ENCODE measurements at places on chromosomes 6 and 20.

DNA sequence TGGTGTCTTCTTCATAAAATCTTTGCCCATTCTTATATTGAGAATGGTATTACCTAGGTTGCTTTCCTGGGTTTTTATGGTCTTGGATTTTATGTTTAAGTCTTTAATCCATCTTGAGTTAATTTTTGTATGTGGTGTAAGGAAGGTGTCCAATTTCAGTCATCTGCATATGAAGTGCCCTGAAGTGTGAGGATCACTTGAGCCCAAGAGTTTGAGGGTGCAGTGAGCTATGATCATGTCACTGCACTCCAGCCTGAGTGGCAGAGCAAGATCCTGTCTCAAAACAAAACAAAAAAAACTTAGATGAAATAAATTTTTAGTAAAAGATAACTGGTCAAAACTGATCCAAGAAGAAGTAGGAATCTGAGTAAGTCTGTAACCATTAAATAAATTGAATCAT lies 215.4 kb downstream of the TBC1D7 start:
- DNase-seq: no peak

GRCh38 chr20:952196-952795 lies 36.2 kb upstream of the ANGPT4 start:
- no peak for DNase-seq

GRCh38 chr20:47789764-47790579 lies 4.7 kb upstream of the SULF2 start:
- no peak for DNase-seq

GRCh38 chr6:26092443-26092842 lies 5.2 kb downstream of the HFE start:
- no peak for DNase-seq

- DNase-seq: no peak
Observed at GRCh38 chr20:8673116-8673515, 395.8 kb upstream of the PLCB4 start.

DNA sequence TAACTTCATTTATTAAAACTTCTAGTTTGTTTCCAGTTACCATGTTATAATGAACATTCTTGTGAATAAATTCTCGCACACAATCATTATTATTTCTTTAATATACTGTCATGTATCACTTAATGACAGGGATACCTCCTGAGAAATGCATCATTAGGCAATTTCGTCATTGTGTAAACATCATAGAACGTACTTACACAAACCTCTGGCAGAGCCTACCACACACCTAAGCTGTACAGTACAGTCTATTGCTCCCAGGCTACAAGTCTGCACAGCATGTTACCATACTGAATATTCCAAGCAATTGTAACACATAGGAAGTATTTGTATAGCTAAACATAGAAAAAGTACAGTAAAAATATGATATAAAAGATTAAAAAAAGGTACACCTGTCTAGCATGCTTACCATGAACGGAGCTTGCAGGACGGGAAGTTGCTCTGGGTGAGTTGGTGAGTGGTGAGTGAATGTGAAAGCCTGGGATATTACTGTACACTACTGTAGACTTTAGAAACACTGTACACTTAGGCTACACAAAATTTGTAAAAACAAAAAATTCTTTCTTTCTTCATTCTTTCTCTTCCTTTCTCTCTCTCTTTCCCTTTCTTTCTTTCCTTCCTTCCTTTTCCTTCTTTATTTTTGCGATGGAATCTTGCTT lies 268.2 kb upstream of the SOX4 start:
- no peak for DNase-seq

GRCh38 chr6:52399511-52400312 lies 20.4 kb upstream of the EFHC1 start:
- DNase-seq: no peak

- DNase-seq: no peak
Observed at GRCh38 chr20:17967521-17968365, 851 bp downstream of the SNX5 start.

GRCh38 chr20:10288954-10289646 lies 70.5 kb downstream of the SNAP25 start:
- no peak for DNase-seq

GRCh38 chr6:42041481-42042053 lies 8.8 kb upstream of the TAF8 start:
- DNase-seq: peak; percentile 70

GRCh38 chr20:54355631-54356280 lies 119.6 kb upstream of the DOK5 start:
- DNase-seq: no peak

DNA sequence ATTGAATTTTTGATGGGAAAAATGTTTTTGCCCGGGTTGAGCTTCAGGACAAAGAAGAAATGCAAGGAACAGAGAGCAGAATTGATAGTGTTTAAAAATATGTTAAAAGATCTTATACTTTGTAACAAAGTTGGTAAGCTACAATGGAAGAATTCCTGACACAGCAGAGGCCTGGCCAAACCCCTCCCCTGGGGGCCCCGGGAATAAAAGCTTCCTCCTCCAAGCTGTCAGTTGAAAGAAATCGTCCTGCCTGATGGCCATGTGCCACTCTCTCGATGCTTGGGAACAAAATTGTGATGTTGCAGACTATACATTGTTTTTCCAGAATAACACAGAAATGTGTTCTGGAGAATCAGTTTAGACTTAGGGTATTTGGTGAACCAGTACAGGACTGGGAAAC lies 14.2 kb upstream of the TOX2 start:
- peak; percentile 75 for DNase-seq

- no peak for DNase-seq
Observed at GRCh38 chr6:93972791-93973190, 553.4 kb upstream of the EPHA7 start.

GRCh38 chr20:11003341-11003740 lies 329.5 kb upstream of the JAG1 start:
- no peak for DNase-seq

DNA sequence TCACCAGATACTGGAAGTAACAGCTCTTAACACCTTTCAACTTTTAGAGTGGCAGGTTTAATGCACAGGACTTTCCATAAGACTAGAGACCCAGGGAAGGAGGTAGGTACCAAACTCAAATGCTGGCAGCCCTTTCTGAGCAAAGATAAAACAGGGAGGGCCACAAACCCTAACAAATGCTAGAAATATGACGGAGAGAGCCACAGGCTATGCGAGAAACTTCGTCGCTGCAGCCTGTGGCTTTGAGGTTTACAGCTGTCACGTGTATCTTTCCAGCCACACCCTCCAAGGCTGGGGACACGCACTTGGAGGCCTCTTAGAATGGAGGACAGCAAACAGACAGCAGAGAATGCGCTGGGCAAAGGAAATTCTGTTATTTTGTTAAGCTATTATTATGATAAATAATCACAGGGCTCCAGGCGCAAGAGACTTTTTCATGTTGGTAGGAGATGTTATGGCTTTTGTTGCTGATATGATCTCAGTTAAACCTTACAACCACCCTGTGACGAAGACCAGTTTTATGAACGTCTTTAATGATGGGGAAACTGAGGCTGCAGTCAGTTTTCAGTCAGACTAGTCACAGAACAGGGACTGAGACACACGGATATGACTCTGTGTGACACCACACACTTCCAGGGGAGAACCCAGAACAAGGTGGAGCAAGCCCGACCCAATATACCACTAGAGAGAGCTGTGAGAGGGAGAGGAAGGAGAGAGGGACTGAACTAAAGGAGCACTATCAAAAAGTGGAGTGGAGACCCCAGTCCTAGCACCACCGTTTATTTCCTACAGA lies 2.0 kb downstream of the TRAM2 start:
- no peak for DNase-seq

- no peak for DNase-seq
Observed at GRCh38 chr6:4522453-4522852, 253.8 kb upstream of the CDYL start.

DNA sequence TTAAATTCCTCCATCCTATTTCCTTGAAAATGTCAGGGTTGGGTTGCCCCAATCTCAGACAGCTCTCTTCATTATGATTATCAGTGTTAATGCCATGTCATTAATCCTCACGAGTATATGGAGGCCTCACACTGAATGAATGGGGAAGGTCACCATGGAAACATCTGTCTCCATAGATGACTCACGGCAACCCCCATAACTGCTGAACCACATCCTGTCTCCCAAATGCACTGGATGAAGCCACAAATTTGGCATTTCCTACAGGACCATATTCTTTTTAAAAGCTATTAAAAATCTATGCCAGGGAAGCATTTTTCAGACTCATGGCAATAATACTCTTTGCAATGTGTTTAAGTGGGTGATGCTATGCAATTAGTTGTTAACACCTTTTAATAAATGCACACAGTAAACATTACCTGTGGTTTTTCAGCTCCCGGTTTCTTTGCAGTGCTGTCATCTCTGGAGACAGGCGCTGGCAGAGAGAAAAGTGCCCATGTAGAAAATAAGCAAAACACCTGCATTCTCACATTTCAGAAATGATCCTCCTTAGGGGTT lies 80.1 kb upstream of the PTPRK start:
- no peak for DNase-seq

DNA sequence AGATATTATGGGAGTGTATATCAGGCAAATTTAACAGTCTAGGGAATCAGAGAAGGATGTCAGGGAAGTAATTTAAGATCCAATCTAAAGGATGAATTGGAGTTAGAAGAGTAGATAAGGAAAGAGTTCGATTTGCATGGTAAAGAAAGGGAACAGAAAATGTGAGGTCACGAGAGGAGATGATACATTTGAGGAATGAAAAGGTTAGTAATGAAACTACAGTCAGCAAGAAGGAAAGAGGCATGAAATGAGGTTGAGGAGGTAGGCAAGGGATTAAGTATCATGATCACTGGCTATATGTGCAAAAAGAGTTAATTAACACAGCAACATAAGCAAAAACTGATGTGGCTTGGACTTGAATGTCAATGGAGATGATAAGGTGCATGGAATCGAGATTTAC lies 22.4 kb downstream of the ZNF318 start:
- DNase-seq: no peak

DNA sequence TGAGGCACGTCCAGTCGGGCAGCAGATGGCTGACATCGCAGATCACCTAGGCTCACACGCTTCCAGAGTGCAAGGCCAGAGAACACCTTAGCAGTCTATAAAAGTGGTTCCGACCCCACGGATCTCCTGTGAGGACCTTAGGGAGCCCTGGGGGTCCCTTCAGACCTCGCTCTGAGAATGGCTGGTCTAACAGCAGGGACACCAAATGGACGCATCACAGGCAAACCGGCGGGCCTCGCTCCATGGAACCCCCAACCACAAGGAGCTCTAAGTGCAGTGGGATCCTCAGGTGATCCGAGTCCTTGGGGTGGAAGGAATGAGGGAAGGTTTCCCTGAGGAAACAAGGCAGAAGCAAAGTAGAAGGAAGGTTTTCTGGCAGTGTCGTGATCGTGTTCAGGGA lies 135.4 kb downstream of the SMOC2 start:
- DNase-seq: peak; percentile 16

GRCh38 chr6:97207383-97207782 lies 75.6 kb downstream of the MMS22L start:
- no peak for DNase-seq

DNA sequence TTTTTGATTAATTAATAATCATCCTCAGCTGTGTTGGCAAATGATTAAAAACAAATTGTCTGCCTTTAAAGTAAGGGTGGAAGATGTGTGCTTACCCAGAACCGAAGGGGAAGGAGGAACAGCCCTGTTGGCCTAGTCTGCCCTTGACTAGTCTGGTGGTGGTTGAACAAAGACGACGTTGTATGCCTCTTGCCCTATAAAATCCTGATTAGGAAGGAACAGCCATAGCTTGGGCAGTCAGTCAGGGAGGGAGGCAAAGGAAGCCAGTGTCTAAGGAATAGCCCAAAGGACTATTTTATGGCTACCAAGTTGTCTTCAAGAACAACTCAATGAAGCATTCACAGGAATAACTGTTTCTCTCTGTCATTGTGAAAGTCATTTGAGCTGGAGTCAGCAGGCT lies 70.7 kb downstream of the PRDM1 start:
- DNase-seq: no peak

DNA sequence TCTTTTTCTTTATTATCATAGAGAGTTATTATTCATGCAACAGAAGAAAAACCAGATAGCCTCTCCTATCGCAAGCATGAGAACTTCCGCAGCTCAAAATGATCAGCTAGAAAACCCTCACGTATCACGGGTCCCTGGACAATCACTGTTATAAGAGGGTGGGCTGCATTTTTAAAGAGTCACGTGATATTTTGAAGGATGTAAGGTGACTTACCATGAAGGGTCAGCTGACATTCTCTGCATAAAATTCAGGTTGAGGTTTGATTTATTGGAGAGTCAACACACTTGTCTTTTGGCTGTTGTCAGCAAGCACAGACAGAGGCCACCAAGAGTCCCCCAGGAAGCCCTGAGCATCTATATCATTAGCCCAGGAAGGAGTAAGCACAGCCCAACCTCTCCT lies 39.5 kb downstream of the ID4 start:
- DNase-seq: no peak

- no peak for DNase-seq
Observed at GRCh38 chr6:149988550-149989346, 25.0 kb downstream of the ULBP1 start.

DNA sequence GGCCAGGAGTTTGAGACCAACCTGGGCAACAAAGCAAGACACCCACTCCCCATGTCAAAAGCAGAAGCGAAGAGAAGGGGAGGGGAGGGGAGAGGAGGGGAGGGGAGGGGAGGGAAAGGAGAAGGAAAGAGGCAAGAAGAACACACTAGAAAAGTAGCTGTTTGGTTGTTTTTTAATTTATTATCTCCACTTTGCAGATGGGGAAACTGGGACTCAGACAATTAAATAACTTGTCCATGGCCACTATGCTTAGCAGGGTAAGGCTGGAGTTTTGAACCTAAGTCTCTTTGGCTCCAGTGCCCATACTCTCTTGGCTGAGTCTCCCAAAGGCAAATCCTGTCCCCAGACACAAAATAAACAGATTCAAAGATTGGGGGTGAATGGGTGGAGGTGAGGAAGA lies 12.4 kb upstream of the GHRH start:
- DNase-seq: no peak

- no peak for DNase-seq
Observed at GRCh38 chr6:90787446-90787845, 200.6 kb upstream of the MAP3K7 start.

DNA sequence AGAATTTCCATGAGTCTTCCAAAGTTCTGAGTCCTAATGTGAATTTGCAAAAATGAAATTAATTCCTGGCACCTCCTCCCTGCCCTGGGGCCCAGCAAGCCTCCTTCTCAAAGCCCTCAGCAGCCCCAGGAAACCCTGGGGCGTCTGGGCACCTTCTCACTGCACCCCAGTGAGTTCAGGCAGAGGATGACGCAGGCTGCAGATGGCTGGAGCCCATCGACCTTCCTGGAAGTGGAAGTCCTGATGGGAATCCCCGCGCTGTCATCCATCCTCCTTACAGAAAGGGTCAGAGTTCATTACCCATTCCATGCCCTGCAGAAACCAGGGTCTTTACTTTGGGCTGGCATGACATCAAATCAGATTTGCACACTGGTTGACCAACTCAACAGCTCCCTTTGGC lies 31.6 kb downstream of the DLL1 start:
- no peak for DNase-seq

- DNase-seq: no peak
Observed at GRCh38 chr6:152225241-152225934, 411.8 kb downstream of the SYNE1 start.

DNA sequence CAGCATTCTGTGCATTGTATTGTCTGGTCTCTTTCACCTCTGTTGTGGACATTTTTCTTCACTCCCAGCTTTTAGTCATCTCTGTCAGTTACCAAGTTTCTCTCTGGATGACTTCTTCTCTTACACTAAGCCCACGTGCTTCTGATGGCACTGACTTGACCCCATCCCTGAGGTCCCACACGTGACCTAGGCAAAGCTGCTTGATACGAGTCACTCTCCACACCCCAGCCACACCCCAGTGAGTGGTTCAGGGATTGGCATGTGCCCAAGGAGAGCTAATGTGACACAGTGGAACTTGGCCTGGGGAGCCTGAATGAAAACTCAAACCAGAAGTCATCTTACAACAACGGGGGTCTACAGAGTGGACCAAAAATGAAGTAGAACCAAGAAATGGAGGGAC lies 32.2 kb downstream of the HTR1E start:
- DNase-seq: no peak

All from right forelimb (tissue), 1 donor.